Activated T-helper 2 cell treated with anti-CD3 and anti-CD28 coated beads, Interferon-gamma antibody, Interleukin-2, Interleukin-4, amounts not matched to agents 10 μg/mL and 5 μg/mL and 100 μg/mL, durations not matched to agents 14 hours and 24 hours and 36 hours (primary cell): ENCODE measurements at places on chromosomes 1 and 21.

- H3K36me3 ChIP-seq: no peaks in the 10 kb centered on the region
- peaks cover under 1% of the 10 kb centered on the region for H3K4me1 ChIP-seq
- DNase-seq: no peak
Observed at GRCh38 chr1:246032031-246032551, 475.0 kb downstream of the SMYD3 start.

DNA sequence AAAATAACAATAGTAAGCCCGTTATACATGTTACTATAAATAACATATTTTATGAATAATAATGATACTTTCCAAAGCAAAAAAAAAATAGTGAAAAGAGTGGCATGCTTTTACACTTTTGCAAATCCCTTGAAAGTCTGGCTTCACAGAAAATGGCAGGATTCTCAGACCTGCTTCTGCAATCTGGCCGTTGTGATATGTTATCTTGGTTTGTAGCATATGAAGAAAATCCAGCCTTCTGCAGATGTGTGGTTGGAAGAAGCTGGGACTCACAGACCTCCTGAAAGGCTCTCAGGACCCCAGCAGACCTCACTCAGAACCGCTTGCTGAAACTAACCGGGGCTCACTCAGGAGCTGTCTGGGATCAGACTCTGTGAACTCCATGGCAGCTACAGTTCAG is 256.0 kb upstream of the TMEM51 start:
- no peak for DNase-seq
- no peaks in the 10 kb centered on the region for H3K4me1 ChIP-seq
- no peak overlapping the region for H3K4me3 ChIP-seq
- no peak overlapping the region for H3K27ac ChIP-seq
- no peaks in the 10 kb centered on the region for H3K27me3 ChIP-seq

DNA sequence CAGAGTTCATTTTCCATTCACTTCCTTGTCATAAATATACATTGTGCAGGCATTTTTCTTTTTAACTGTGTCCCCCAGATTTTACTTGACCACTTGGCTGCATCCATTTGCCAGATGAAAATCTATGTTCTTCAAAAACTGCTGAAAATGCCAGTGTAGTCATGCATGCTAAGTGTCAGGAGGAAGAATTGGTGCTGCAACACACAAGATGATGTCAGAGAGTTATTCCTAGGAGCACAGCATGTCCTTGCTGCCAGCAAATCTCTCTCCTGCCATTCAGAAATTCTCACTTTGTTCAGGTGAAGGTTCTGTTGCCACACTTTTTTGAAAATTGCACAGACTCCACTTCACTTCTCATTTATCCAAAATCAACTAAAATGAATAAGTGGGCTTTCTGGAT is 106.4 kb upstream of the MAGI3 start:
- H3K27me3 ChIP-seq: peaks cover 11% of the 10 kb centered on the region
- H3K27ac ChIP-seq: no peak overlapping the region
- no peaks in the 10 kb centered on the region for H3K4me1 ChIP-seq
- no peak for DNase-seq

- H3K36me3 ChIP-seq: peaks cover 15% of the 10 kb centered on the region
- no peak overlapping the region for H3K27ac ChIP-seq
- no peaks in the 10 kb centered on the region for H3K27me3 ChIP-seq
Observed at GRCh38 chr1:27538793-27539192, 48.8 kb upstream of the WASF2 start.
